B cell (primary cell): ENCODE measurements at places on chromosomes 5 and 9. TPM values are rescaled to one million over a fixed set of nuclear protein-coding genes. Genes with fewer than 3 reads are reported as not detected.

DNA sequence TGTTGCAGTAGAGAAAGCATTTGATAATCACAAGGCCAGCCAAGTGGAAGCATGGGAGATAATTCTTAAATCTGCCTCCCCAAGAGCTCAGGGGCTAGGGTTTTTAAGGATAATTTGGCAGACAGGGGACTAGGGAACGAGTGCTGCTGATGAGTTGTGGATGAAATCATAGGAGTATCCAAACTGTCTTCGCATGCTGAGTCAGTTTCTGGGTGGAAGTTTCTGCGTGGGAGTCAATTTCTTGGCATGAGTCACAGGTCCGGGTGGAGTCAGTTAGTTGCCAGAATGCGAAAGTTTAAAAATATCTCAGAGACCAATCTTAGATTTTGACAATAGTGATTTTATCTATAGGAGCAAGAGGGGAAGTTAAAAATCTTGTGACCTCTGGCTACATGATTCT lies 112.6 kb downstream of the TMC1 start:
- no peak for DNase-seq

OR13C5 gene
- 0.20 TPM in 1 of 2 replicates, not detected in the other for polyA plus RNA-seq

CCL28 gene
- 18.7 and 21.2 TPM in 2 replicates for polyA plus RNA-seq

DNA sequence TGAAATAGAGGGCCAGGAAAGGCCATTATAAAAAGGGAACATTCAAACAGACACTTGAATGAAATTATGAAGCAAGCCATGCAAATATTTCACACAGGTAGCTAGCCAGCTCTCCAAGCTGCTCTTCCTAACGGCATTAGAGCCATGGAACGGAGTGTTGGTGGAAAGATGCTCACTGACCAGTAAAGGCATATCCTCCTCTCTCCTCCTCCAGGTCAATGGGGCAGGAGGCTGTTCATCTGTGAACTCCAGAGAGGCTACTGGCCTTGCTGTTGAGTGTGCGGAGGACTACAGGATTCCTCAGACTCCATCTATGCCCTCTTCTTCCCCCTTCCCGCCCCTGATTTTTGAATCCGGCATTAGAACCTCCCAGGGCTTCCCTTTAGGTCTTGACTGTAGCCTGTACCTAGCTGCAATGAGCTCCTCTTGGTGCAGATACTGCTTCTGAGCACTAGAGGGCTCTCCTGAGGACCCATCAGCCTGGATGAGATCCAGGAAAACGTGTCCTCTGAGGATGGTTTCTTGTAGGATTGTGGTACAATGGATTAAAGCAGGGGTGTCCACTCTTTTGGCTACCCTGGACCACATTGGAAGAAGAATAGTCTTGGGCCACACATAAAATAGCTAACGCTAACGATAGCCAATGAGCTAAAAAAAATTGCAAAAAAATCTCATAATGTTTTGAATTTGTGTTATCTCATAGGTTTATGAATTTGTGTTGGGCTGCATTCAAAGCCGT lies 162.2 kb downstream of the SREK1 start:
- DNase-seq = peak; percentile 58

GRCh38 chr9:18159254-18159653 lies 314.7 kb upstream of the ADAMTSL1 start:
- no peak for DNase-seq

DNA sequence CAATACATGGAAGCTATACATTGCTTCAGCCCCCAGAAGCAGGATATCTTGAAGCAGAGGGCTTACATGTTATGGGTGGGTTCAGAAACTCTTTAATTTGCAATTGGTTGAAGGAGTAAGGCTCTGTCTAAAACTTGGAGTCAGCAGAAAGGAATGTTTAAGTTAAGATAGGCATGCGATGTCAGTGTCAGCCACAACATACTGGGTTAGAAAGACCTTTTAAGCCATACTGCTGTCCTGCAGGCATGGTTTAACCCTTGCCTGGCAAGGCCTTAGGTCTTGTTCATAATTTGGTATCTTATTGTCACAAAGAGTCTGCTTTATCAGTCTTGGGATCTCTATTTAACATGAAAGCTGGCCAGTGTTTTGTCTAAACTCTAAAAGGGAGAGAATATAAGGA lies 1619.6 kb upstream of the WWC1 start:
- DNase-seq = no peak

ZNF474 gene
- polyA plus RNA-seq = 0.12 TPM in 1 of 2 replicates, not detected in the other

DNA sequence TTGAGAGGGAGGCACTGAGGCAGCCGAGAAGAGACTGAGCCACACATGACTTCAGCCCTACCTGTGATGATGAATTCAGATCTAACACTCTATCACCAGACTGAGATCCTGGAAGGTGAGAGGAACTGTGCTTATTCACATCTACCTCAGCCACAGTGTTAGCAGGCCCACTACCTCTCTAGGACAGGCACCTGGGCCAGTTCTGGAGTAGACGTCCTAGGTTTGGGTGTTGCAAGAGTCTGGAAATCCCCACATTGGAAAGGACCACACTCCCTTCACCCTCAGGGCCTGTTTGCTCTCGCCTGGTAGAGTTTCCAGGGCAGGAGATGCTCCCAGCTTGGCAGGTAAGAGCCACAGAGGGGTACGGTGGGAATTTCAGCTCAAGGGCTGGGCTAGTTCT lies 113.8 kb upstream of the CCL21 start:
- no peak for DNase-seq

GRCh38 chr9:92763721-92764380 lies 782 bp downstream of the BICD2 start:
- DNase-seq = peak; percentile 62

DNA sequence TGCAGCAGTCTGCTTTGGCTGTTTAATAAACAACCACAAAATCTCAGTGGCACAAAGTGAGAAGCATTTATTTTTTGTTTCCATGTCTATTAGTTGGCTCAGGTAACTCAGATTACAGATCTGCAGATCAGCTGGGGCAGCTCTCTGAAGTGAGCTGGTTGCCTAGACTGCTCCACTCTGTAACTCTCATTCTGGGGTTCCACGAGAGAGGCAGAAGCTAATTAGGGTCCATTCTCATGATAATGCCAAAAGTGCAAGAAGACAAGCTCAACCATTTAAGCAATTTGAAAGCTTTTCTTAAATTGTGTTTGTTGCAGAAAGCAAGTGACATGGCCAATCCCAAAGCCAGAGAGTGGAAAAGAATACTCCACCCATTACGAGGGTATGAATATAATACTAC lies 13.2 kb downstream of the MEIKIN start:
- no peak for DNase-seq

CENPK gene
- 2.6 and 6.4 TPM in 2 replicates for polyA plus RNA-seq

TNFSF8 gene
- polyA plus RNA-seq = 2.6 and 4.1 TPM in 2 replicates
